Mammary epithelial cell (primary cell): ENCODE measurements at places on chromosomes 16 and 17. TPM values are rescaled to one million over a fixed set of nuclear protein-coding genes. Genes with fewer than 3 reads are reported as not detected.

DNA sequence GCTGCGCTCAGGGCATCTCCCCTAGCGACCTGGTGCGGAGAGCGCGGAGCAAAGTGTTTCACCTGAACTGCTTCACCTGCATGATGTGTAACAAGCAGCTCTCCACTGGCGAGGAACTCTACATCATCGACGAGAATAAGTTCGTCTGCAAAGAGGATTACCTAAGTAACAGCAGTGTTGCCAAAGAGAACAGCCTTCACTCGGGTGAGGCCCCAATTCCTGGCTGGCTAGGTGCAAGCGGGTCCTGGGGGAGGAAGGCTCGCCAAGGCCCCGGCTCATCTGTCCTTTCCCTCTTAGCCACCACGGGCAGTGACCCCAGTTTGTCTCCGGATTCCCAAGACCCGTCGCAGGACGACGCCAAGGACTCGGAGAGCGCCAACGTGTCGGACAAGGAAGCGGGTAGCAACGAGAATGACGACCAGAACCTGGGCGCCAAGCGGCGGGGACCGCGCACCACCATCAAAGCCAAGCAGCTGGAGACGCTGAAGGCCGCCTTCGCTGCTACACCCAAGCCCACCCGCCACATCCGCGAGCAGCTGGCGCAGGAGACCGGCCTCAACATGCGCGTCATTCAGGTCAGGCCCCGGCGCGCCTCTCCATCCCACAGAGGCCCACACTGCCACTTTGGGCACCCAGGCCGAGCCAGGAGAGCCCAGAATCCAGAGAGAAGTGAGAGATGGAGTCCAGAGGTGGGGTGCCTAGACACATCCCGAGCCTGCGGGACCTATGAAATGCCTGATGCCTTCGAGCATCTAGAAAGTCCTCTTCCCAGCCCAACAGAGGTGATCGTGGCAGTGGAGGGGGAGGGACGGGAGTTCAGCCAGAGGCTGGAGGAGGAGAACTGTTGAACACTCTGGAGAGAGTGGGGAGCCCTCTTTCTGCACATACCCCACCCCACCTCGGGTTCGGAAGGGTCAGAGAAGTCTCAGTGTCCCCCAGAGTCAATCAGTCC, 3.3 kb downstream of the LHX1 start:
- DNase-seq = no peak

DNA sequence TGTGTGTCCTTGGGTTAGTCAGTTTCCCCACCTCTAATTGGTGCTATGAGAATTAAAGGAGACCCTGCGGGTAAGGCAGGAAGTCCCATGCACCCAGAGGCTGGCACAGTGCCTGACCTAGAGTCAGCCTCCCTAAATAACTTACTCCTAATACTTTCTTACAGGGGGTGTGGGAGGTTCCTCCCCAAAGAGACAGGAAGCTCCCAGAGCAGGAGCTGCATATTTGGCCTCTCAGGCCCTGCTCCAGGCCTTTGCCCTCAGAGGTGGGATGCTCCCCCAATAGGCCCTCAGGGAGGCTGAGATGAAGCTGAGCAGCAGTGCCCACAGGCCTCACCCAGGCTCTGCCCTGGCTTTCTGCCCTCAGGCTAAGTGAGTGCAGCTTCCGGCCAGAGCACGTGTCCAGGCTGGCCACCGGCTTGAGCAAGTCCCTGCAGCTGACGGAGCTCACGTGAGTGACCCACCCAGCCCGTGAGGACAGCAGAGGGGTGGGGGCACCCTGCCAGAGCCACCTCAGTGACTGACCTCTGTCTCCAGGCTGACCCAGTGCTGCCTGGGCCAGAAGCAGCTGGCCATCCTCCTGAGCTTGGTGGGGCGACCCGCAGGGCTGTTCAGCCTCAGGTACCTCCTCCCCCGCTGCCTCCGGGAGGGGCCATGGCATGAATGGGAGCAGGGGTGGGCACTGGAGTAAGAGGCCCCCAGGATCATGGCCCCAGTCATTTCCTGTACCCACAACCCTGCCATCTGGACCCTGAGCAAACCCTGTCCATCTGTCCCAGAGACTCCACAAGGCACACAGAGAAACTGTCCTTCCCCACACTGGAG, 31.1 kb upstream of the CPNE2 start:
- DNase-seq = peak; percentile 69

DNA sequence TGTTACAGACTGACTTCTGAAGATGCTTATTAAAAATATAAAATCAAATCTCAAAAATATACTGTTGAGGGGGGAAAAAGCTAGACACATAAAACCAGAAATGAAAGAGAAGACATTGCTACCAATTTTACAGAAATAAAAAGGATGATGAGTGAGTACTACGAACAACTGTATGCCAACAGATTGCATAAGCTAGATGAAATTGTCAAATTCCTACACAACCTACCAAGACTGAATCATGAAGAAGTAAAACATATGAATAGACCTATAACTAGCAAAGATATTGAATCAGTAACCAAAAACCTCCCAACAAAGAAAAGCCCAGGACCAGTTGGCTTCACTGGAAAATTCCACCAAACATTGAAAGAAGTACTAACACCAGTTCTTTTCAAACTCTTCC, 3.5 kb upstream of the CAPNS2 start:
- peak; percentile 32 for DNase-seq

DNA sequence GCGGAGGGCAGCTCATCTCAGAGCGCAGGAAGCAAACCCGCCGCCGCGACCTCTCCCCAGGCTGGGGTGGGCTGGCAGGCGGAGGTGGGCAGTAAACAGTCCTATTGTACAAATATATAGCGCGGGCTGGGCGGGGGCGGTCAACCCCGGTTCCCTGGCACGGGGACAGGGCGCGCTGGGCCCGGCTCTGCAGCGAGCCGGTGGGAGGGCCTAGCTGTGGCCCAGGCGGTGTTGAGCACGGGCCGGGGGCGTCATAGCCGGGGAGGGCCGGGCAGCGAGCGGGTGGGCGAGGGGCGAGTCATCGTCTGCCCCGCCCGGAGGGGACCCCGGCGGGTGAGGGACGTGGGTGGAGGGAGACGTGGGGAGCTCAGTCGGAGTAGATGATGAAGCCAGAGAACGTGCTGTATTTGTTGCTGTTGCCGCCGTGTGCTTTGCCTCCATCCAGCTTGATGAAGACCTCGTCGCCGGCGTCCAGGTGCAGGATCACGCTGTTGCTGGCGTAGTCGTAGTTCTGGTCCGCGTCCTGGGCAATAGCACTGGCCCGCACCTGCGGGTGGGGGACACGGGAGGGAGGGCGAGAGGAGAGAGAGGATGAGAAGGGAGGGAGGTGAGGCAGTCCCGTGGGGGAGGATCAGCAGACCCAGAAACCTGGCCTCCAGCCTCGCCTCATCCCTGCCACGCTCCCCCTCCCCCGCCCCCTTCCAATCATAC, 8.1 kb downstream of the C1QL1 start:
- DNase-seq = no peak

Gene FAM117A
- 4.6 and 5.9 TPM in 2 replicates for total RNA-seq

- DNase-seq = no peak
Observed at GRCh38 chr17:5919089-5919488, 151.1 kb upstream of the WSCD1 start.

GRCh38 chr16:69619514-69619913, 53.7 kb downstream of the NFAT5 start:
- no peak for DNase-seq

Gene ZNF768
- total RNA-seq = 30.5 TPM

Gene TEKT5
- total RNA-seq = 0.33 TPM

- DNase-seq = no peak
Observed at GRCh38 chr16:82655072-82655714, 28.4 kb downstream of the CDH13 start.

GRCh38 chr17:82378741-82379021, 7.1 kb downstream of the UTS2R start:
- DNase-seq = no peak

- DNase-seq = no peak
Observed at GRCh38 chr17:74213861-74214391, 555 bp downstream of the TTYH2 start.

GRCh38 chr17:72602517-72603419, 481.9 kb downstream of the SOX9 start:
- peak; percentile 87 for DNase-seq

DNA sequence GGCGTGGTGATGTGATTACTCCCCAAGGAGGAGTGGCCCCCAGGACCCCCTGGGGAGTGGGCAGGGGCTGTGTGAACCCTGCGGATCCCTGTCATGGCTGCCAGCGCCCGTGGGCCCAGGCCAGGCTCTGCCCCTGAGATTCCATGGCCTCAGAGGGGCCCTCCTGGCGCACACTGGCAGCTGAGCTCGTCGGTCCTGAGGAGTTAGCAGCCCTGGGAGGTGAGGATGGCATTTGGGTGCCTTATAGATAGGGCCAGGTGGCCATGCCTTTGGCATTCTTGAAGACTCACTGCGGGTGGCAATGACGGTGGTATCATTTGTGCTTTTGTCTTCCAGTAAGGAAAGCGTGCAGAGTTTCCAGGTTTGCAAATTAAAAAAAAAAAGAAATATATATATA, 146.8 kb upstream of the GSE1 start:
- DNase-seq = no peak

Gene HEATR9
- not detected in 2 replicates for total RNA-seq

DNA sequence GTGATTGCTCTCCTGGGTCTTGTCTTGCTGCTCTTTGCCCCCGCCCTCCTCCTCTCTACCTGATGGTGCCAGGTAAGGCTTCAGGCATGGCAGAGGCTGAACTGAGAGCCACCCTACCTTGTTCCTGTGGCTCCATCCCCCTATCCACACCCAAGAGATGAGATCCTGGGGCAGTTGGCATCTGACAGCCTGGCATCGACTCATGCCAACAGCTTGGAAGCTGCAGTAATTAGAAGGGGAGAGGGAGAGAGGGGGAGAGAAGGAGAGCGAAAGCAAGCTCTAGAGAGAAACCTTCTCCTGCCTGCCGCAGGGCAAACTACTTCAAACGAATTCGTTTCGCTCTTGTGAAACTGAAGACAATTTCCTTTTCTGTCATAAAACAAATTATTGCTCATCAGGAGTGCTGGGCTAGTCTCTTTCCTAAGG, 13.8 kb upstream of the SP6 start:
- DNase-seq = peak; percentile 86

DNA sequence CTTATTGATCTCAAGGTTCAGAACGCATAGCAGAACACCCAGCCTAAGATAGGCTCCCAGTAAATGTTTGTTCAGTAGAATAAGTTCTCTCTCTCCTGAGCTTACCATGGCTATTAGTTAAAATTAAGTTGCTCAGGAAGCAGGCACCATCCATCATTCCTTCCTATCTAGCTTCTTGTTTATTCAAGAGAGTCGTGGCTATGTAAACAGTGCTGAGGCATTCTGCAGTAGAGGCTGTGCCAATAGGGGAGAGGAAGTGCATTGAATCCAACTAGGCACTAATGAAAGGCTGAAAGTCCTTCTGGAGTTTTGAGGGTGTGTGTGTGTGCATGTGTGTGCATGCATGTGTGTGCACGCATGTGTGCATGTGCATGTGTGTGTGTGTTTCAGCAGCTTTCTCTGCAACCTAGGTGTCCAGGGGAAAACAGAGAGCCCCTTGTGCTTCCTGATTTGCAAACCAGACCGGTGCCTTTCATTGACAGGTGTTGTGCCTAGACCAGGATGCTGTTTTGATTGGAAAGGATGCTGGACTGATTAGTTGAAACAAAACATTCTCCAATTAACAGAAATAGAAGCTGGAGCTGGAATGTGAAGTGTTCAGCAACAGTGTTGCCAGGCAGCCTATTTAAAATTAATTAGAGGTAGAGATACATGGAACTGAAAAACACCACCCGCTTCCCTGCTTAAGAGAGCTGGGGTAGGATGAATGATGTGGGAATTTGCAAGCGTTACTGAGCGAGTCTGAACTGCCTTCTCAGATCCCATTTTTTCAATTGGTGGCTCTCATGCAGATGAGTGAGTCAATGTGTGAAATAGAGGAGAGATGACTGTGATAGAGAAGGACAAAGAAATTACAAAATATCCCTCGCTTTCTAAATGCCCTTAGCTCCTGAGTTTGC, 103.3 kb upstream of the CLEC3A start:
- no peak for DNase-seq

GRCh38 chr16:72138064-72138572, 33.8 kb downstream of the PMFBP1 start:
- no peak for DNase-seq
